Activated CD8-positive, alpha-beta T cell treated with anti-CD3 and anti-CD28 coated beads for 36 hours (primary cell): ENCODE measurements at places on chromosomes 5 and 9.

- H3K4me3 ChIP-seq, result no peak overlapping the region
- H3K27me3 ChIP-seq, result peaks cover 24% of the 10 kb centered on the region
- H3K36me3 ChIP-seq, result no peaks in the 10 kb centered on the region
- DNase-seq, result no peak
- no peak overlapping the region for H3K27ac ChIP-seq
Measured at GRCh38 chr5:38794986-38795385, 50.8 kb upstream of the OSMR start.

GRCh38 chr5:112634796-112635195, 102.9 kb upstream of the APC start:
- no peak overlapping the region for H3K4me3 ChIP-seq
- peaks cover 13% of the 10 kb centered on the region for H3K27me3 ChIP-seq

- peaks cover 2% of the 10 kb centered on the region for H3K4me1 ChIP-seq
- no peaks in the 10 kb centered on the region for H3K36me3 ChIP-seq
- H3K27ac ChIP-seq, result no peak overlapping the region
- no peaks in the 10 kb centered on the region for H3K27me3 ChIP-seq
- H3K4me3 ChIP-seq, result no peak overlapping the region
- DNase-seq, result no peak
Measured at GRCh38 chr5:93078082-93079038, 502.7 kb downstream of the NR2F1-AS1 start.

GRCh38 chr5:75869891-75870290, 152.7 kb upstream of the POC5 start:
- H3K36me3 ChIP-seq, result no peaks in the 10 kb centered on the region
- no peak overlapping the region for H3K4me3 ChIP-seq
- DNase-seq, result no peak
- peaks cover 9% of the 10 kb centered on the region for H3K27me3 ChIP-seq
- no peak overlapping the region for H3K27ac ChIP-seq

DNA sequence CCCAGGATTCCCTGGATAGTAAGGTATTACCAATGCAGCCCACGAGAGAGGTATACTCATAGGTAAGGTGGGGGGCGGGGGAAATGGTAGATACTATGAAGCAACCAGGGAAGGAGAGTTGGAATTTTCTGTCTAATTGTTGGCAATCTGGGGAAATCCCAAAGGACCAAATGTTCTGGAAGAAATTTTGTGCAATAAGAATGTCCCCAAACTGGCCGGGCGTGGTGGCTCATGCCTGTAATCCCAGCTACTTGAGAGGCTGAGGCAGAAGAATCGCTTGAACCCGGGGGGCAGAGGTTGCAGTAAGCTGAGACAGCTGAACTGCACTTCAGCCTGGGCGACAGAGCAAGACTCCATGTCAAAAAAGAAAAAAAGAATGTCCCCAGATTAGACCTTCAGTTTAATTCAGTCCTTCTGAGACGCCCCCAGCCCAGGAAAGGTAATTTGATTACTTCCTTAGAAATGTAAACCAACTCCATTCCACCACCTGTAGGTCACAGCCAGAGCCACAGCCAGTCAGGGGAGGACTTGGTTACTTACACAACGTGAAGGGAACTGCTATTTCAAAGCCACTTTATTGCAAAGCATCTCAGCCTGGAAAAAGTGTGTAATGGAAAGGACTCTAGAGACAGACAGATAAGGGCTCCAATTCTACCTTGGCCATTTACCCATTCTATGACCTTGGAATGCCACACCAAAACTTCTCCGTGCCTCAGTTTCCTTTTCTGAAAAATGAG, 50.0 kb upstream of the KLF4 start:
- H3K36me3 ChIP-seq, result no peaks in the 10 kb centered on the region
- no peak overlapping the region for H3K27ac ChIP-seq
- no peaks in the 10 kb centered on the region for H3K4me1 ChIP-seq
- no peaks in the 10 kb centered on the region for H3K27me3 ChIP-seq

- peaks cover 10% of the 10 kb centered on the region for H3K36me3 ChIP-seq
- peaks cover 10% of the 10 kb centered on the region for H3K4me1 ChIP-seq
- H3K27me3 ChIP-seq, result no peaks in the 10 kb centered on the region
- H3K4me3 ChIP-seq, result no peak overlapping the region
- H3K27ac ChIP-seq, result no peak overlapping the region
Measured at GRCh38 chr9:128114326-128115186, 13.0 kb downstream of the PTGES2 start.

DNA sequence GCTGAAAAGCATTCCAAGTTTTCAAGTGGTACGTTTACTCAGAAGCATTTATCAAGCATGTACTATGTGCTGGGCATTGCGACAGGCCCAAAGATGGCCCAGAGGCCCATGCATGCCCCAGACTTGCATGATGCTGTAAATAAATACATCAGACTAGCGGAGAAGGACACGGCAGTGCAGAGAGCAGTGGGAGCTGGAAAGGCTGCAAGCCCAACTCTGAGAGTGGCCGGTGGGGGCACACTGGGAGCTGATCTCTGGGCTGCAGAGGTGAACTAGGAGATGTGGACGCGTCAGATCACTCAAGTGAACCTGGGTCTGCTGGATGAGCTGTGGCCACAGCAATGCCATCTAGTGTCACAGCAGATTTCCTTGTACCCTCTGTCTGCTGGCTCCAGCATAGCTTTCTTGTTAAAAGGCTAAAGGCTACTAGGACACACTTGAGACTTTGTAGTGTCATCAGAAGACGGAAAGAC, 246.9 kb downstream of the FANCC start:
- no peak overlapping the region for H3K27ac ChIP-seq
- no peak for DNase-seq
- H3K4me3 ChIP-seq, result no peak overlapping the region
- H3K27me3 ChIP-seq, result no peaks in the 10 kb centered on the region
- H3K4me1 ChIP-seq, result no peaks in the 10 kb centered on the region
- no peaks in the 10 kb centered on the region for H3K36me3 ChIP-seq

- H3K27ac ChIP-seq, result peak overlapping the region; percentile 79
- peak overlapping the region; percentile 46 for H3K4me3 ChIP-seq
- peaks cover 64% of the 10 kb centered on the region for H3K4me1 ChIP-seq
- peak; percentile 94 for DNase-seq
- H3K36me3 ChIP-seq, result peaks cover 2% of the 10 kb centered on the region
Measured at GRCh38 chr9:126471084-126471624, 142.6 kb upstream of the LMX1B start.

- H3K36me3 ChIP-seq, result no peaks in the 10 kb centered on the region
- no peaks in the 10 kb centered on the region for H3K27me3 ChIP-seq
- no peaks in the 10 kb centered on the region for H3K4me1 ChIP-seq
Measured at GRCh38 chr9:12764150-12764549, 10.7 kb upstream of the LURAP1L start.

- no peaks in the 10 kb centered on the region for H3K4me1 ChIP-seq
- H3K4me3 ChIP-seq, result no peak overlapping the region
- no peak for DNase-seq
- no peak overlapping the region for H3K27ac ChIP-seq
- H3K27me3 ChIP-seq, result no peaks in the 10 kb centered on the region
Measured at GRCh38 chr5:124104344-124104743, 592.4 kb downstream of the CSNK1G3 start.
